Calu3 (cell line): ENCODE measurements at places on chromosomes 1 and 21.

DNA sequence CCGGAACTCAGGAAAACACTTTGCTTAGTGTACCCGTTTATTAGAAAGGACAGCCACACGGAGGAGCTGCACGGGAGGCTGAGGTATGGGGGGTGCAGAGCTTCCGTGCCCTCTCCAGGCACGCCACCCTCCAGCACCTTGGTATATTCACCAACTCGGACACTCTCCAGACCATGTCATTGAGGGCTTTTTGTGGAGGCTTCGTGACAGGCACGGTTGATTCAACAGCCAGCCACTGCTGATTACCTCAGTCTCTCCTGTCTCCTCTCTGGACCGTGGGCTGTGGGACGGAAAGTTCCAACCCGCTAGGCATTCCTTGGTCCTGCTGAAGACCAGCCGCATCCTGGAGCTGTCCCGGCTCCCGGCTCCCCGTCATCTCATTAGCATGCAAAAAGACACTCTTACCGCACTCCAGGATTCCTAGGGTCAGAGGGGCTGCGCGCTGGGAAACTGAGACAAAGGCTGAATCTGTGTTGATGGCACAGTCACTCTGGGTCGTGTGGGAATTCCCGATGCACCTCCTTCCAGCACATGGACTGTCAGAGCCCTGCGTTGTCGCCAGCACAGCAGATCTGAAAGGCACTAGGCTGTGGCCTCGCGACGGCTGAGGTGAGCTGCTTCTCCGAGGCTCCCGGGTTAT, 65.6 kb downstream of the PRKCZ start:
- no peak for DNase-seq

GRCh38 chr1:210571356-210572284, 242.9 kb downstream of the HHAT start:
- DNase-seq, result no peak

- DNase-seq, result no peak
These were observed 60.8 kb upstream of the RNF11 start for GRCh38 chr1:51175278-51175677.

DNA sequence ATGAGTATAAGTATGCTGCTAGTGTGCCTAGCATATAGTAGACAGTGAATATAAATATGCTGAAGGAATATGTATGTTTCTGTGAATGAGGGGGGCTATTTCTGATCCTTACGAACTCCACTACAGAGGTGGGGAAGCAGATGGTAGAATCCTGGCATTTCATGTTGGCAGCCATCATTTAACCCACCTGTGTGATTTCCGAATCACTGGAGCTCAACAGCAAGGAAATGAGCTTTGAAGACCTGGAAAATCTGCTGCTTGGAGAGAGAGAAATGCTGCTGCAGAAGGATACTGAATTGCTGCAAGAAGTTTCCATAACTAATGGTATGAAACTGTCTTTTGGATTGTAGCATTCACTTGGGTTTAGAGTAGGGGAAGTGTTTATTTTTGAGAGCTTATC, 83.5 kb downstream of the RABGAP1L start:
- no peak for DNase-seq

DNA sequence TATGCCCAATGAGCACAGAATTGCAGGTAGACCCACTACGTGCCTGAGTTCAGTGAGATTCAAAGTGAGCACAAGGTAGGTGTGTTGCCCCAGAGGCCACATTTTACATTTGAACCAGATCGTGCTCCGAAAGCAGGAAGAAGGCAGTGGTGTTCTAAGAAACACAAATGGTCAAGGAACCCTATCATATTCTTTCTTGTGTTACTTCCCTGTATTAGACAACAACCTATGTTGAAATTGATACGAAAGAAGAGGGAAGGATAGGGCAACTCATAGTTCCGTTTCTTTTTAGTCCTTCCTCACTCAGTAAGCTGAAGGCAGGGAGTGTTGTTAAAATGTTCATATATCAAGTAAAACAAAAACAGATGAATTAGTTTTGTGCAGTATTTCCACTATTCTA, 33.9 kb downstream of the OLFML2B start:
- no peak for DNase-seq

GRCh38 chr1:194342484-194343262, 1156.3 kb upstream of the B3GALT2 start:
- DNase-seq, result no peak
